Left cardiac atrium (tissue), 4 donors: ENCODE measurements at places on chromosomes 3 and 15.
A peak's percentile ranks its signal among the peaks of the same experiment; 100 is the strongest.

GRCh38 chr3:155218462-155218861 is 75.0 kb downstream of the STRIT1 start:
- DNase-seq, result no peak

DNA sequence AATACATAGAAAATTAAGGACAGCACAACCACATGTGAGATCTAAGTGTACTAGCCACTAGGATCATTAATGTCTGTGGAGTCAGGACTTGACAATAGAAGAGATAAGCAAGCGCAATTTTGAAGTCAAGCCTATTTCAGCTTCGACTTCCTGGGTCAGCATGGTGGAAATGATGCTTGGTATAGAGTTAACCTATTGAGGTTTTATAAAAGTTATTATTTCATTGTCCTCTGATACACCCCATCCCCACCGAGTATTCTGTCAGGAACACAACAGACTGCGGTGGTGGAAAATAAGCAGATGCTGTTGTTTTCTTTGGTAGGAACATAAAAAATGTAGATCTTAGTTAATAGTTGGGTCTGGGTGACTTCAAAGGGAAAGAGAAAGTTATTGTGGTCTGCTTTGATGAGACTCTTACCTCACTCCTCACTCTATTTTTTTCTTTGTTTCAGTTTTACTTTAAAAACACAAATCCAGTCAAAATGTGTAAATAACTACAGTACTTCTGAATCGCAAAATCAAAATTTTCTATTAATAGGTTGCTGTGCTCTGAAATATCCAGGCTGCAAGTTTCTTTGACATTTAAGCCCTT is 82.1 kb downstream of the IL5RA start:
- DNase-seq, result no peak

GRCh38 chr3:69825446-69825845 is 86.2 kb downstream of the MITF start:
- DNase-seq, result no peak

DNA sequence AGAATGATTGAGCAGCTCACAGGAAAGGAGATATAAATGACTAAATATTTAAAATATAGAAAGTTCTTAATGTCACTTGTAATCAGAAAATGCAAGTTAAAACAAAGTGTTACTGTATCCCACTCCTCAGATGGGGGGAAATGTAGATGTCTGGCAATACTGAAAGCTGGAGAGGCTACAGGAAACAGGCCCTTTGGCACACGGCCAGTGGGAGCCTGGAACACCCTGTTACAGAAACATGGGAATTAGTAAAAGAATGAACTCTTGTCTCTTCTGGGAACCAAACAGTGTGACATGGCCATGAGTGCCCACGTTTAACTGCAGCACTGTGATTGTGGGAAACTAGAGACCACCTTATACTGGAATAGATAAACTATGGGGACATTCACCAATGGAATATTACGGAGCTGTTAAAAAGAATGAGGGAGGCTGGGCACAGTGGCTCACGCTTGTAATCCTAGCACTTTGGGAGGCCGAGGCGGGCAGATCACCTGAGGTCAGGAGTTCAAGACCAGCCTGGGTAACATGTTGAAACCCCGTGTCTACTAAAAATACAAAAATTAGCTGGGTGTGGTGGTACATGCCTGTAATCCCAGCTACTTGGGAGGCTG is 50.2 kb downstream of the CDCP1 start:
- peak; percentile 41 for DNase-seq

DNA sequence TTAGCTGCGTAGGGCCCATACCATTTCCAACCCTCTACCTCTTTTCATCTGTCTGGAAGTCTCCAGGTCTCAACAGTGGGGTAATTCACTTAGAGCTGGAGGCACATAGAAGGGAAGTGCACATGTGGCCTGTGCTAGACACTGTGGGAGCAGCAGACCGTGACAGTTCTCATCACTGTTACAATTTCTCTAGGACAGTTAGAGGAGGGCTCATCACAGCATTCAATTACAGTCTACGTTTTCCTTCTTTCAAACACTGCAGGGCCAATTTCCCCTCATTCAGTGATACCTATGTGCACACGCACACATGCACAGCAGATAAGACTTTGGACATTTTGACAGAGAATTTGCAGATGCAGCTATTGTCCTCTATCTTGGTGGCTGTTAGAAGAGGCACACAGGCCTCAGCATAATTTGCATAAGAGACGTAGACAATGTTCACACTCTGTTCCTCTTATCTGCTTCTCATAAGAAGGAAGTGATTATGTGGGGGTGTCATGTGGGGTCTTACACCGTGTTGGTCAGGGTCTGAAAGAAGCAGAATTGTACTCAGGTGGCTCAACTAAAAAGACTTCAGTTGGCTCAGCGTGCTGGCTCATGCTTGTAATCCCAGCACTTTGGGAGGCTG is 12.6 kb upstream of the HRG start:
- no peak for DNase-seq

DNA sequence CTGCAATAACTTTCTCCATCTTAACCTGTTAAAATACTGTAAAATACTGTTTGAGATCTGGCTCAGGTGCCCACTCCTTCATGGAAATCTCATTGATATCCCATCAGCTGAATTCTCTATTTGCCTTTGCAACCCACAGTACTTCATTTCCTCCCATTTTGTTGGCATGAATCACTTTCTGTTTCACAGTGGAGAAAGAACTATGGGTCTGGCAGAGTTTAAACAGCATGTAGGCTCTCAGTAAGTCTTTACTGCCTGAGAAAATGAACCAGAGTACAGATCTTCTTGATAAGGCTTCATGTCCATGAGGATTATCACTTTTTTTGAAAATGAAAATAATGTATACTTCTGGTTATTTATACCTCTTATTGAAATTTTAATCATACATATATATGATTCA is 245.9 kb downstream of the NAALADL2 start:
- no peak for DNase-seq

DNA sequence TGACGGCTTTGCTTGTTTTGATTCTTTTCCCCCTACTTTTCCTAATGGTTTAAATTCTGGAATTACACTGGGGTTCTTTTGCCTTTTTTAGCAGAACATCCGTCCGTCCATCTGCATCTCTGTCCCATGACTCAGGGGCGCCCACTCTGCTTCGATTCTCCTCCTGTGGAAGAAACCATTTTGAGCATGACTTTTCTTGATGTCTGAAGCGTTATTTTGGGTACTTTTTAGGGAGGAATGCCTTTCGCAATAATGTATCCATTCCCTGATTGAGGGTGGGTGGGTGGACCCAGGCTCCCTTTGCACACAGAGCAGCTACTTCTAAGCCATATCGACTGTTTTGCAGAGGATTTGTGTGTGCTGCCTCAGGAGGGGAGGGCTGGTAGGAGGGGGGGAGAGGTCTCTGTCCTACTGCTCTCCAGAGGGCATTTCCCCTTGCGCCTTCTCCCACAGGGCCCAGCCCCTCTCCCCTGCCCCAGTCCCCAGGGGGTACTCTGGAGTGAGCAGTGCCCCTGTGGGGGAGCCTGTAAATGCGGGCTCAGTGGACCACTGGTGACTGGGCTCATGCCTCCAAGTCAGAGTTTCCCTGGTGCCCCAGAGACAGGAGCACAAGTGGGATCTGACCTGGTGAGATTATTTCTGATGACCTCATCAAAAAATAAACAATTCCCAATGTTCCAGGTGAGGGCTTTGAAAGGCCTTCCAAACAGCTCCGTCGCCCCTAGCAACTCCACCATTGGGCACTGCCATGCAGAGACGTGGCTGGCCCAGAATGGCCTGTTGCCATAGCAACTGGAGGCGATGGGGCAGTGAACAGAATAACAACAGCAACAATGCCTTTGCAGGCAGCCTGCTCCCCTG is 19.5 kb upstream of the BSN start:
- DNase-seq, result no peak

DNA sequence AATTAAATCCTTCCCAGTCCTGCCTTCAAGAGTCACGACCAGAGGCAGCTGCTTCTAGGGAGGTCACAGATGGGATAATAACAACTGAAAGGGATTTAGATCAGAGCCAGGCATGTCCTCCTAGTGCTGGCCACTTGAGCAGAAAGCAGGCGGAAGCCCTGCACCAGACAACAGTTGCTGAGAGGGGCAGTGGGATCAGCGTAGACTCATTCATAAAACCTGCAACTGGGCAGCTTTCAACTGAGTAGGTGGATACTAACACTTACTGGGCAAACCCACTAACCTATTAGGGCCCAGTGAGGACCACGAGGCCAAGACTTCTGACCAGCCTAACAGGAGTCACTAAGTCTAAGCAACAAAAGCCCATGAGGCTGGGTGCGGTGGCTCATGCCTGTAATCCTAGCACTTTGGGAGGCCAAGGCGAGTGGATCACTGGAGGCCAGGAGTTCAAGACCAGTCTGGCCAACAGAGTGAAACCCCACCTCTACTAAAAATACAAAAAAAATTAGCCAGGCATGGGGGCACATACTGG is 67.0 kb downstream of the DAPK2 start:
- DNase-seq, result no peak

GRCh38 chr3:194571491-194572142 is 61.6 kb downstream of the TMEM44 start:
- DNase-seq, result peak; percentile 62

GRCh38 chr3:46447228-46447985 is 17.3 kb downstream of the LTF start:
- no peak for DNase-seq

- no peak for DNase-seq
These were observed 26.1 kb downstream of the PXK start for GRCh38 chr3:58358808-58359207.

DNA sequence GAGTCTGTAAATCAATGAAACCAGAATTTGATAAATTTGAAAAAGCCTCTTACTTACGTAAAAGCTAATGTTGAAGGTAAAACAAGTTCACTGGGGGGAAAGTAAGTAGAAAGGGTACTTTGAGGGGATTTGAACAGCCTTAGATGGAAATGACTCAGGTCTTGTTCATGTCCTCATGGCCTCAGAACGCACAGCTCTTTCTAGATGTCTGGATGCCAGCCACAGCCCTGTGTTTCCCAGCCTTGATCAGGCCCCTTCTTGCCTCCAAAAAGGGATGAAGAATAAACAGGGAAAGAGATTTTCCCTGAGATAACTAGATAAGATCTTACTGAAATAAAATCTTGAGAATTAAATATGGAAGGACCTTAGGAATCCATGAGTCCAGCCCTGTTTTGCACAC is 237.1 kb upstream of the GOLGA6L4 start:
- no peak for DNase-seq

GRCh38 chr15:81480645-81481053 is 106.6 kb upstream of the TMC3 start:
- no peak for DNase-seq

DNA sequence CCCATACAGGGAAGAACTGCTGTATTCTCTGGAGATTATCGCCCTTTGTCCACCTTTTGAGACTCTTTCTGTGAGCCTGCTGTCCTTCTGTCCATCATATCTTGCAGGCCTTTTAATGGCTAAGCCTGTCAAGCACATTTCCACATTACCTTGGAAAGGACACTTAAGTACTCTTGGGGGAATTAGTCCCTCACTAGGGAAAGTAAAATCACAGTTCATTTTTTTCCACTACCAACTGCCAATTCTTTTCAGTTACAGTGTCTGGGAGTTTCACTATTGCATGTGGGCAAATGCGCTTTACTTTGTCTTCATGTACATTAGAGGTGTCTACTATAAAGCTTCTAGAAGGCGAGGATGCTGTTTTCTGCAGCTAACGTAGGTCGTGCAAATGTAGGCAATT is 242.1 kb downstream of the NSUN3 start:
- DNase-seq, result no peak

DNA sequence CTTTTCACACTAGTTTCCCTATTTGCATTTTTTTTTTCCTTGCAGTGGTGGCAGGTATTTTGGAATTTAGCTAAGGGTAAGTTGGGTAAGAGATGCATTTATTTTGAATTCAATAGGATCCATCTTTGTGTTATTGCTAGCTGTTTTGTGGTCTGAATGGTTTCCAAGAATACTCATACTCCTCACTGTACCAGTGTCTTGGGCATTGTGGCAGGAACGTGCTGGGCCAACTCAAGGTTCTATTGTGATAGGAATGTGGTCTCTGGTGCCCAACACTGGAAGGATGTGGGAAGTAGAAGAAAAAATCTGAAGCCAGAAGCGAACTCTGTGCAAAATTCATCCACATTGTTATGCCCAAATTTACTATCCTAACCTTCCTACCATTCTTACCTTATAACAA is 135.6 kb downstream of the RBMS3 start:
- DNase-seq, result no peak

- no peak for DNase-seq
These were observed 6.7 kb upstream of the SLC12A8 start for GRCh38 chr3:125219261-125219701.

DNA sequence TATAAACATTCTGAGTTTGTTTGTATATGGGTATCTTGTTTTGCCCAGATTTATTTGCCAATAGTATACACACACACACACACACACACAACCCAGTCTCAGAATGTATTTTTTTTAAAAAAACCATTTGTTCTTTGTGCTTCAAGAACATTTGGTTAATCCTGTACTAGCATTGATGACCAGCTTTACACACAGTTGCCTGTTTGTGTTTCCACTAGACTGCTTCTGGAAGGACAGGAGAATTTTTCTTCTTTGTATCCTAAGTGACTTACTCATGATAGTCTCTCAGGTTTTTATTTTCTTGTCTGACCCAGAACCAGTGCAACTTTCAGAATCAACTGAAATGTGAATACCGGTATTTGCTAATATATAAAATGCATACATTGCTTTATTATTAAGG is 40.5 kb downstream of the U2SURP start:
- DNase-seq, result no peak

DNA sequence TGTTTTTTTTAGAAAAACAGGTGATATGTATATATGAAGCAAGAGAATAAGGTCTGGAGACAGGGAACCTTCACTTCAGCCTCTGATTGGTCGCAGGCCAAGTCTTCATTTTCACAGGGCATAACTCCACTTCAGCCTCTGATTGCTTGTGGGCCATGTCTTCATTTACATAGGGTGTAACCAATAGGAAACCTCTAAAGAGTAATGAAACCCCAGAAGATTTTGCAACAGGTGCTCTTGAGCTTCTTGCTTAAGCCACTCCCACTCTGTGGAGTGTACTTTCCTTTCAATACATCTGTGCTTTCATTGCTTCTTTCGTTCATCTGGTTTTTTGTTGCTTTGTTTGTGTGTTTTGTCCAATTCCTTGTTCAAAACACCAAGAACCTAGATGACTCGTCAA is 22.6 kb upstream of the SCG3 start:
- no peak for DNase-seq

DNA sequence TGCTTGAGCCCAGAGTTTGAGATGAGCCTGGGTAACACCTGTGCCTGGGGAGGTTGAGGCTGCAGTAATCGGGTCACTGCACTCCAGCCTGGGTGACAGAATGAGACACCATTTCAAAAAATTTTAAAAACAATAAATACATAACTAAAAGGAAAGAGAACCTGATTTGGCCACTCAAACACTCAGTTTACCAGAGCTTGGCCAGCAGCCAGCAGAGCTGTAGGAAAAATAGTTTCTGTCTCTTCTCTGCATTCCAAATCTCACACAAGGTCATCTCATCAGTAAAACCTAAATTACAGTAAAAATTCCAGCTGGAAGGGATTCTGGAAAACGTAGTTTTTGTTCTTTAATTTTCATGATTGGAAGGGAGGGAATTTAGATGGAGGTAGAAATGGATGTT is 7.8 kb upstream of the PPM1L start:
- DNase-seq, result peak; percentile 19
